ENCODE measurements at places on chromosomes 2 and 18.

DNA sequence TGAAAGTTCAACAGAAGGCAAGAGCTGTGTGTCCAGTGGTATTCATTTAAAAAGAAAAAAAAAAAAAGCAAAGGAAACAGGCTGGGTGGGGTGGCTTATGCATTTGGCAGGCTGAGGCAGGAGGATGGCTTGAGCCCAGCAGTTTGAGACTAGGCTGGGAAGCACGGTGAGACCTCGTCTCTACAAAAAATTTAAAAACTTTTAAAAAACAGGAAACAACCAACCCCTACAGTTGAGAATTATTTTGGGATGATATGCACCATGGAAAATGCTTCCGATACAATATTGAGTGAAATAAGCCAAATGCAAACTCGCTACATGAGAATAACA is 31.2 kb downstream of the PTPN18 start:
- no peak for DNase-seq

DNA sequence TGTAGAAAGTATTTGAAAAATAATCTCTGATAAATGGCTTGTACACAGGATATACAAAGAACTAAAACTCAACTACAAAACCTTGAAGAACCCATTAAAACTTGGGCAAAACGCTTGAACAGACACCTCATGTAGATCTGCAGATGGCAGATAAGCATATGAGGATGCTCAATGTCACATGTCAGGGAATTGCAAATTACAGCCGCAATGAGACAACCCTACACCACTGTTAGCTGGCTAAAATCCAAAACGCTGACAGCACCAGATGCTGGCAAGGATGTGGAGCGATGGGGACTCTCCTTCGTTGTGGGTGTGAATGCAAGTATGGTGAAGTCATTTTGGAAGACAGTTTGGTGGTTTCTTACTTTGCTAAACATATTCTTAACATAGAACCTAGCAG is 53.7 kb downstream of the SNTG2 start:
- DNase-seq: peak; percentile 34

DNA sequence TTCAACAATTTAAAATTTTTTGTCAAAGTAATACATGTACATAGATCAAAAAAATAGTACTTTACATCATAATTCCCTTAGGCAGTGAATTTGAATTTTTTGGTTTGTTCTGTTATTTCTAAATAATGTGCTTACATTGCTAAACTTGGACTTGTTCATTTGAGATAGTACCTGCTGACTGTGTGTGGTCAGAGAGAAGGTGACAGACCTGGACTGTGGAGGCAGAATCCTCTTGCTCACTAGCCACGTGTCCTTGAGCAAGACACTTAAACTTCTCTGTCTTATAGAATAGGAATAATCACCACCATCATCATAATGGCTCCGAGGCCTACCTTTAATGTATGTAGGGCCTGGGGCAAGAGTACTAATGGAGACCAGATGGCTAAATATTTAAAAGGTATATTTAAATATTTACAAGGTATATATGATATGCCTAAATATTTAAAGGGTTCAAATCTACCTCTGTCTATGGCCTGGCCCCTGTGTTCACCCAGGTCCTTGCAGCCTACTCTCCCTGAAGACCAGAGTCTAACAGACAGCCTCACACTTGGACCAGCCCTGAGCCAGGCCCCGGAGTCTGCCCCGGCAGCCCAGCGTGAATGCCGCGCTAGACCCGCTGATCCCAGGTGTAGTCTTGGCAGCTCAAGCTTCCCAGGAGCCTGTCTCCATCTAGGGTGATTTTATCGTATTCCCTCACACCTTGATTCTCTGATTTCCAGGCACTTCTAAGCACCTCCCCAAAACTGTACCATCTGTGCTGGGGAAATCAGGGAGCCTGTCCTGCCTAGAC is 33.5 kb downstream of the ZNF532 start:
- DNase-seq: no peak

DNA sequence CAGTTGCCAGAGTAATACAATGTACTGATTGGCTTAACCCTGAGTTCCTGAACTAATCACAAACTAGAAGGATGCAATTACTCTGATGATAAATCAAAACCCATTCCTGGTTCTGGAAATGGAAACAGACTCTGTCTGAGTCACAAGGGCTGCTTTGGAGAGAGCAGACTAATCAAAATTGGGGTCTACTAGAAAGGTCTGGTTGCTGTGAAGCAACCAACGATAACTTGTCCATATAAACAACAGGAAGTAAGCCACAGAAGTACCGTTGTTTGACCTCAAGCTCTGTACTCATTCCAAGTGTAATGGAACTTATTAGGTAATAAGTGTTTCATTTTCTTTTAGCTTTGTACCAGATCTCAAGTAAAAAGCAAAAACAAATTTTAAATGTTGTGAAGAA is 49.7 kb downstream of the RASGRP3 start:
- peak; percentile 39 for DNase-seq

DNA sequence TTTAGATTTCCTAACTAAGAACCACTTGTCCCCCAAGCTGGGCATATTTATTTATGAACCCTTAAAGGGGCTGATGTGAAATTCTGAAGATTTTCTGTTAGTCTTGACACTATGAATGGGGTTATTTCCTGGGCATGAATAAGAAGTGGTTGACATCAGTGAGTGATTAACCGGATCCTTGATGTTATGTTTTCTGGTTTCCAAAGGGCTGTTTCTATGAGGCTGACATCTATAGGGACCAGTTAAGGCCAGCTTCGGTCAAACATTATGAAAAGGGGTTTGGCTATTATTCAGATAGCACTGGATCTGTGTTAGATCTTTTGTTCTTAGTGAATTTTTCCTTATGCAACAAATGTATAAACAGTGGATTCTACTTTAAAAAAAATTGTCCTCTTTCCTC is 443.7 kb upstream of the SPRED2 start:
- no peak for DNase-seq
